GM13977 (cell line): ENCODE measurements at places on chromosomes 7 and 10.

DNA sequence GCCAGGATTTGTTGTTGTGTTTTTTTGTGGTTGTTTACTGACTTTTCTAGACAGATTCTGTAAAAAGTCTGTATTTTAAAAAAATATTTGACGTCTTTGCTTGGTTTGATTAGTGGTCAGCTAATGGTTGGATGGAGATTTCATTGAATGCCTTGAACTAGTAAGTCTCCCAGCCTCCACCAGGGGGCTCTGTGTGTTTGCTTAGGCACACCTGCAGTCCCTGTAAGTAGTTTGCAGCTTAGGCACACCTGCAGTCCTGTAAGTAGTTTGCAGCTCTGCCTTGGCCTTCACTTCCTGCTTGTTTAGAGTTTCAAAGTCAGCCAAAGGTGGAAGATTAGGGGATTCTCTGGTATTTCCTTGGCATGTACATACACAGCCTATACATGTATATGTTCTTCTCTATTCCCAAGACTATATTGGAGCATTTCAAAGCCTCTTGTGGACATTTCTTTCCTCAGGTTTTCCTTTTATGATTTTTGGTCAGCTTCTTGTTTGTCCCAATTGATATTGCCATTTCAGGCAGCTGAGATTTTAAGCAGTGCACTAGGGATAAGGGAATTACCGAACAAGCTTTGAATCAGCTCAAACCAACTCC, 101.6 kb downstream of the CCSER2 start:
- peak; percentile 48 for DNase-seq

- DNase-seq, result no peak
Observed at GRCh38 chr10:58348571-58349033, 13.8 kb downstream of the UBE2D1 start.

DNA sequence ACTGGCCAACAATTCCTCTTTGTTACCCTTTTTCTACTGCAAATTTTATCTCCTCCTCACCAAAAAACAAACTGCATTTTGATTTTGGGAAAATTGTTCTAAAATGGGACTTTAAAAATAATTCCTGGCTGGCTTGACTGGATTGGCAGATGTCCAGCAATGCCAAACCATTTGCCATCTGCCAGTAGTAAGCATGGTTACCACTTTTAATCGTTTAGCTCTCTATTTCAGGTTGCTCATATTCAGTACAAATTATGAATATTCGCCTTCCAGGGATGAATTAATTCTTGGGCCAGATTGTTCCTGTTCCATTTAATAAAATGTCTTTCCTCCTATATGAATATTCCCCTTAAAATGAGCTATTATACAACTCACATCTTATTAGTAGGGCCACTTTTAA, 35.7 kb downstream of the SMNDC1 start:
- no peak for DNase-seq

DNA sequence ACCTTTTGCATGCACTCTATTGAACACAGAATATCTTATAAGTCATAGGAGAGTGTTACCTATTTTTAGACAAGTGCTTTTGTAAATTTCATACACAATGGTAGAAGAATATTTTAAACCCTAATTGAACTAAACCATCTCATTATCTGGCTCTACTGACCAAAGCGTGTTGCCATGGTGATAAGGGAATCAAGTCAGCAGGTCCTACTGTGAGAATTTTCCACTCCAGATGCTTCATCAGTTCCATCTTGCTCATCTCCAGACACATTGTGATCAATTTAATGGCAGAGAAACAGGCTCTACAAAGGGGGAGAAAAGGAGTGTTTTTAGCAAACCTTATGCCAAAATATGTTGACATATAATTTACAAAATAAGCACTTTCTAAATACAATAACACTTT, 621.9 kb upstream of the GHITM start:
- no peak for DNase-seq
